ENCODE measurements at places on chromosomes 12 and 14.

DNA sequence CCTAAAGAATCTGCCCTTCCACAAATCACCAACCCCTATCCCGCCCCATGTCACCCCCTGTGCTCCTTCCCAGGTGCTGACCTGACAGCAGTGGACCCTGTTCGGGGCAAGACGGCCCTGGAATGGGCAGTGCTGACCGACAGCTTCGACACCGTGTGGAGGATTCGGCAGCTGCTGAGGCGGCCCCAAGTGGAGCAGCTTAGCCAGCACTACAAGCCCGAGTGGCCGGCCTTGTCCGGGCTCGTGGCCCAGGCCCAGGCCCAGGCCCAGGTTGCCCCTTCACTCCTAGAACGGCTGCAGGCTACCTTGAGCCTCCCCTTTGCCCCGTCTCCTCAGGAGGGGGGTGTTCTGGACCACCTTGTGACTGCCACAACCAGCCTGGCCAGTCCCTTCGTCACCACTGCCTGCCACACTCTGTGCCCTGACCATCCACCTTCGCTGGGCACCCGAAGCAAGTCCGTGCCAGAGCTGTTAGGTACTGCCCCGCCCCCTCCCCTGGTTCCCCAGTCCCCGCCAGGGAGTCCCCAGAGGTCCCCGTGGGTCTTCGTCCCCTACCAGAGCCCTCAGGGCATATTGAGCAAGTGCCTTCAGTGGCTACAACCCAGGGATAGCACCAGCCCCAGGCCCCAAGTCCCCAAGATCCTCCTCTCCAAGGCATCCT lies 2.7 kb downstream of the ANKRD33 start:
- DNase-seq = no peak

GRCh38 chr12:115791331-115791730 lies 486.2 kb downstream of the MED13L start:
- DNase-seq = no peak

DNA sequence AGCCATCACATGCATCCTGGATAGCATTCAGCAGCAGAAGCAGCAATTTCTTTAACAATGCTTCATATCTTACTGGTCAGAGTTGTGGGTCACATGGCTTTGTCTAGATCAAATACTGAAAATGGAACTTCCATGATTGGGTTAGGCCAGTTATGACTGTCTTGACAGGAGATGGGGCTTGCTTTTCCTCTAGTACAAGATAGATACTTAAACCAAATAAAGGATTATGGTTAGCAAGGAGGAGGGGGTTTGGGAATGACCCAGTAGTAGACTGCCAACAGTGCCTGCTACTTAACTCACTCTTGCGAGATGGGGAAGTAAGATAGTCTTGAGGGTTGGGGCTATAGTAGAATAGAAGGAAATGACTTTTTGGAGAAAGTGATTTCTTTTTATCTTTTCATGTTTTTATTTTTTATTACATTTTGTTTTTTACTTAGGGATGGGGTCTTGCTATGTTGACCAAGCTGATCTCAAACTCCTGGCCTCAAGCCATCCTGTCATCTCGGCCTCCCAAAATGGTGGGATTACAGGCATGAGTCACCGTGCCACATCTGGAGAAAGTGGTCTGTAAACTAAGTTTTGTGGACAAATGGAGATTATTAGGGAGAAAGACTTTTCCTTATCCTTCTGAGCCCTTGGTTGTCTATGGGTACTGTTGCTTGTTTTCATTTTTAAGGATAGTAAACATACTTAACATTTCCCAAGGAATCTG lies 37.6 kb downstream of the WNK1 start:
- no peak for DNase-seq

GRCh38 chr14:73723406-73723796 lies 9.2 kb upstream of the PNMA1 start:
- DNase-seq = no peak

- DNase-seq = peak; percentile 63
Measured at GRCh38 chr14:92686900-92687427, 61.5 kb downstream of the LGMN start.

- DNase-seq = no peak
Measured at GRCh38 chr12:133063556-133063955, 17.2 kb upstream of the ZNF140 start.

GRCh38 chr12:49059299-49060171 lies 1.1 kb downstream of the KMT2D start:
- DNase-seq = no peak

DNA sequence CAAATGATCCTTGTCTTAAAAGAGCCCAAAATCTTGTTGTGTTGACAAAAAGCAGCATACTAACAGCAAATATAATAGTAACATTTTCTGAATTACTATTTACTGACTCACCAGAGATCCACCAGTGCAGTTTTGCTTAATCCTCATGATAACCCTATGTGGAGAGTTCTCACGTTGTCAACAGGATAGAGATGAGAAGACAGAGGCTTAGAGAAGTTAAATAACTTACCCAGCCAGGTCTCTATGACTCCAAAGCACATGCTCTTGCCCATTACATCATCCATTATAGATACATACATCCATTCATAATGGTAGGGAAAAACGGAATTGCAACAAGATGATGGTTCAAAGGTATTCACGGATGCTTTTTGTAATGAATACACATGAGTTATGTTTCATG lies 111.9 kb downstream of the PAX9 start:
- no peak for DNase-seq

- DNase-seq = no peak
Measured at GRCh38 chr14:89921346-89921745, 33.2 kb downstream of the EFCAB11 start.

All from H54 (cell line).